ENCODE measurements at places on chromosomes 11 and 22. TPM values are rescaled to one million over a fixed set of nuclear protein-coding genes. Genes with fewer than 3 reads are reported as not detected.

DNA sequence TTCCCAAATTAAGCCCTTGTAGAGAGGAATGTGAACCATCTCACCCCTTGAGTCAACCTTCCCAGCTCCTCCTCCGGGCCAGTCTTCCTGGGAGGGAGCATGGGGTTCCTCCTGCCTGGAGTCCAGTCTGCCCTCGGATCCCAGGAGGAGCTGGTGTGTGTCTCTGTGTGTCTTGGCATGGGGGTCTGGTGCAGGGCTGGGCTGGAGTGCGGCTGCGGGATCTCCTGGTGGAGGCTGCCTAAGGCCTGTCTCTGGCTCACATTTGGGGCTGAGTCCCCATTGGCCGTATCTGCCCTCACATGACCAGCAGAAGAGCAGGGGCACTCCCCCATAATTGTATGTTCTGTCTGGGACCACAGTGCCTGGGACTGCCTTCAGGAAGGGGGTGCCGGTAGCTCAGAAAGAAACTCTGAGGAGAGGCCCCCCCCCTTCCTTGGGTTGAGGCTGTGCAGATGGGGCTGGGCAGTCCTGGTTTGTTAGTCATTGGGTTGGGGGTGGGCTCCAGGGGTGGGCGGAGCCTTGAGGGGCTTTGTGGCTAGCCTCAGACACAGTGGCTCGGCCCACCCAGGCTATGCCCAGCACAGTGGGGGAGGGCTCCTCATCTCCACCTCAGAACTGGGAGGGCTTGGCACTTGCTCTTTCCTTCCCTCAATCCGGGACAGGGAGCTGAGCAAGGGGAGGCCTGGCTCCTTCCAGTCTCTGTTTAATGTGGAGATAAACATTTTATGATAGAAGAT lies 2.9 kb downstream of the C1QTNF5 start:
- DNase-seq = peak; percentile 47

GRCh38 chr22:42365942-42366695 lies 66.1 kb downstream of the NFAM1 start:
- DNase-seq = no peak

DNA sequence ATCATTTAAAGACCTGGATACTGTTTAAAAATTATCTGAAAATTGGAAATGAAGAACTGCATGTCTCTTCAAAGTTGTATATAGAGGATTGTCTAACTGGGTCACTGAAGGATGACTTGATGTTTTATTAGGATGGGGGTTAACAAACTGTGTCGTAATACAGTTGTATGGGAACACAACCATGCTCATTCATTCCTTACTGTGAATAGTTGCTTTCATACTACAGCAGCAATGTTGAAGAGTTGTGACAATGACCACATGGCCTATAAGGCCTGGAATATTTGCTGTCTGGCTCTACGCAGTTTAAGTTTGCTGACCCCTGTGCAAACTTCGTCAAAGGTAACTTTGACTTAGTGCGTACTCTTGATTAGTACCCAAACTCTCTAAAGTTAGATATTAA lies 38.4 kb downstream of the FDX1 start:
- DNase-seq = no peak

GRCh38 chr22:43889860-43890253 lies 2.0 kb downstream of the PNPLA5 start:
- peak; percentile 29 for DNase-seq

- DNase-seq = no peak
Observed at GRCh38 chr11:14417186-14417585, 58.2 kb upstream of the RRAS2 start.

- no peak for DNase-seq
Observed at GRCh38 chr22:48568736-48569330, 1258.8 kb downstream of the BRD1 start.

GRCh38 chr11:5486421-5486820 lies 2.1 kb upstream of the OR52D1 start:
- no peak for DNase-seq

GRCh38 chr11:11284481-11284880 lies 68.6 kb downstream of the CSNK2A3 start:
- DNase-seq = no peak

DNA sequence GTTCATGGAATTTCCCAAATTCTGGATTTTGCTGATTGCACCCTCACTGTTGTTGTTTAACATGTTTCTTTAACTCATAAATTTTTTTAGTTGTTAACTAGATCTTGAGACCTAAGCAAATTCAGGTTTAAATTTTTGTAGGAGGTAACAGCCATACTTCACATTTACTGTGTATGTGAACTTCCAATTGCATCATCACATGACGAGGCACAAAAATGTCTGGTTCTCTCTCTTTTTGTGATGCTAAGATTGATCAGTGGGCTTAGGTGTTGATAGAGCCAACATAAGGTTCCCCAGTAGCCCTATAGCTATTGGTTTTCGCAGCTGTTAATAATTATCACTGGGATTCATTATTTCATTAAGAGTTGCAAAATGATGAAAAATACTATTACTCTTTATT lies 277.5 kb downstream of the TMEM135 start:
- DNase-seq = no peak

- DNase-seq = no peak
Observed at GRCh38 chr11:99987821-99988470, 699.1 kb upstream of the ARHGAP42 start.

- DNase-seq = no peak
Observed at GRCh38 chr11:42528911-42529310, 782.9 kb upstream of the API5 start.

GRCh38 chr11:66059966-66060680 lies 8.0 kb downstream of the SF3B2 start:
- DNase-seq = no peak

- no peak for DNase-seq
Observed at GRCh38 chr11:110525883-110526282, 96.1 kb downstream of the FDX1 start.

GRCh38 chr11:123046473-123047259 lies 15.3 kb downstream of the HSPA8 start:
- DNase-seq = no peak

DNA sequence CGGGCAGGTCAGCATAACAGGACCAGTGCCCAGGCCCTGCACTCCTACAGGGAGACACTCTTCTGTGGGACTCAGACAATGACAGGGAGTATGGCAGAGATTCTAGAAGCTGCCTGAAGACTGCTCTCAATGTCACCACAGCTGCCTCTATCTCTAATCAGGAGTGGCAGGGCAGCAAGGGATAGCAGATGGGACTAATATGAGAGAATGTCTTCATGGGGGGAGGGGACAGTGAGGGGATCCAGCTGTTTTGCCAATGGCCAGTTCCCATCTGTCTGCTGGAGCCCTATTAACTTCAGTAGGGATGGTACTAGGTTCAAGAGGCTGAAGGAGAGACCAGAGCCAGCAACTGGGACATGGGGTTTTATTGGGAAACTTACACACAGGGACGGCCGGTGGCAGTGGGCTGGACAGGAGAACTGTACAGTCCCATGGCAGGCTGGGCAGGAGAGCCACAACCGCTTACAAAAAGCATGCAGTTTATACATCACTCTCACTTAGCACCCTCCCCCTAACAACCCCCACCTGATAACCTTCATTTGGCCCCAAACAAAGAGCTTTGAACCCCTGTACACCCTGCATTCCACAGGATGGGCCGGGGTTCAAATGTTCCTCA lies 2.5 kb upstream of the CD82 start:
- no peak for DNase-seq

DNA sequence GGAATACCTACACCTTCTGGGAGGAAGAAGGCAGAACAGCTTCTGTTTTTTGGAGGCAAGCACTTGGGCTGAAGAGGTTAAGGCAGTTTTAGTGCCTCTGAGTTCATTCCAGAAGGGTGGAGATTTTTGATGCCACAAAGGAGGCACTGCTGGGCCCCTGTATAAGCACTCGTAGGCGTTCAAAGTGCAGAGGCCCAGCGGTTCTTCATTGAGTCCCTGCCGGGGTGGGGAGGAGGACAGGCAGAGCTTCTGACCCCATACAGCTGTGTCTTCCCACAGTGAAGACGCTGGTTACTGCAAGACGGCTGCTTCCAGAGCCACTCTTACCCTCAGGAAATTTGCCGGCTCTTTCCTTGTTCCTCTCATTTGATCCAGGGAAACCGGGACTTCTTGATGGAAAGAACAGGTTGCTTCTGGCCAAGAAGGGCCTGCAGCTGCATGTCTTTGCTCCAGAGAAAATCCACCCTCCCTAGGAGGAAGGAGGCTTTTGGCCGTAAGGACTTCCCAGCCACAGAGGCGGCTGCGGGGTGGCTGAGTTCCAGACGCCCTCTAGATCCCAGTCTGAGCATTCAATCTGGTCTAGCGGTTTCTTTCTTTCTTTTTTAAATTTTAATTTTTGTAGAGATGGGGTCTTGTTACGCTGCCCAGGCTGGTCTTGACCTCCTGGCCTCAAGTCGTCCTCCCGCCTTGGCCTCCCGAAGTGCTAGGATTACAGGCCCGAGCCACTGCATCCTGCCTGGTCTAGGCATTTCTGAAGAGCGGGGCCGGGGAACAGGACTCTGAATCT lies 9.4 kb downstream of the ADAMTS15 start:
- no peak for DNase-seq

- DNase-seq = no peak
Observed at GRCh38 chr11:115608976-115609375, 104.8 kb upstream of the CADM1 start.

DNA sequence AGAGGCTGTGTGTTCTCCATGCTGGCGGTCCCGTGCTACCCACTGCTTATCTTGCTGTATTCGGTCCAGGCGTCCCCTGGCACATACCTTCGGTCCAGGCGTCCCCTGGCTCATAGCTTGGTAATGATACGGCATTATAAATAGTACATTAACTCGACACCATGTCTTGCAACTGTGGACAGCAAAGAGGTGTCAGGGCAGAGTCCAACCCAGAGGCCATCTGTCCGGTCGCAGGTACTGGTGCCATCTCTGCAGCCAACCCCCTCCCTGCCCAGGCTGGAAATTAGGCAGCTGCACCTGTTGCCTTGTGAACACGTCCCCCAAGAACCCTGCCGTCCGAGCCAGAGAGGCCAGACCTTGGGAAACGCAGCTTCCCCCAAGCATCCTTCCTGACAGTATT lies 634.3 kb downstream of the BRD1 start:
- no peak for DNase-seq

- DNase-seq = no peak
Observed at GRCh38 chr11:26583550-26583949, 11.5 kb upstream of the MUC15 start.

DNA sequence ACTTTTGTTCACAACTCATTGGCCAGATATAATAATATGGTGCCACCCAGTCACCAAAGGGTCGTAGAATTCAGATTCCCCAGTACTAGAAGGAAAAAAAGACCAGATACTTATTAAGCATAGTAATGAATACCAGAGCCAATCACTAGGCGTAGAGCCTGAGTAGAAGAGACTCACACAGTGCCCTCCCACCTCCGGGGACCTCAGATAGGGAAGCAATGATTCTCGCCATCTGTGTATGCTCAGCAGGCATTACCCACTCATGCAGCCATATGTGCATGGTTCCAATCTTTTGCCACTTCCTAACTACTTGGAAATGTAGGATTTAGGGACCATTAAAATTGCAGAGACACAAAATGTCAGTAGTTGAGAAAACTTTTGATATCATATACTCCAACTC lies 85.3 kb downstream of the C11orf87 start:
- no peak for DNase-seq

GRCh38 chr11:117459123-117459978 lies 131.7 kb downstream of the CEP164 start:
- no peak for DNase-seq

DNA sequence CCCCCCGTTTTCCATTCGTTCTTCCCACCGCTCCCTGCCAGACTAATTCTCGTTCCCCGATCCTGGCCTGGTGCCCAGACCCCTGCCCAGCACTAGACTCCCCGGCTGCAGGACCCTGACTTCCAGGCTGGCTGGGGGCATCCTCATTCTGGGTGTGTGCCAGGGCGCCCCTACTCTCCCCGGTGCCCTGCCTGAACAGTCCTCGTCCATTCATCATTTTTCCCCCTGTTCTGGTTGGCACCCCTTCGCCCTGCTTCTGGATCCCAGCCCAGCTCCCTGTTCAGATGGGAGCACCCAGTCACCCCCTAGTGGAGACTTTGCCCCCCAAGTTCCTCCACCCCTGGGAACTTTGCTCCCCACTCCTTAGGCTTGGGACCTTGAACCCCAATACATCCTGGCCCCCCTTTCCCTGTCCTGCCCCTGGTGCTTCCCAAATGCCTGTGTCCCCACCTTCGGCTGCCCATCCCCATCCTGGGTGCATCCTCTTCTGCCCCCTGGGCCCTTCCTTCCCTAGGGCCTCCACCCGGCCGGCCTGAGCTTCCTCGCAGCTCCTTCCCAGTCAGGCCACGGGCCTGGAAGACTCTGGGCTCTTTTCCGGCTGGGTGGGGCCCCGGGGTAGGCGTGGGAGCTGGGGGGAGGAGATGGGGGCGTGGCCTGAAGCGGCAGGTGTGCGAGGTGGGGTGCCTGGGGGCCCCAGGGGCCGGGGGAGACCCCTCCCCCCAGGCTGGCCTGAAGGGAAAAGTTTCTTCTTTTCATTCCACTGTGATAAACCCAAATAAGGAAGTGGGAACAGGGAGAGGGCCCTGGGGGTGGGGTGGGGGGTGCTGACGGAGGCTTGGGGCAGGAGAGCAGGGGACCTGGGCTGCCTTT lies 908 bp downstream of the PLCB3 start:
- peak; percentile 50 for DNase-seq

GRCh38 chr22:25747245-25747944 lies 5.4 kb downstream of the MYO18B start:
- peak; percentile 98 for DNase-seq

- no peak for DNase-seq
Observed at GRCh38 chr11:65072631-65072966, 11.2 kb downstream of the CDCA5 start.

- peak; percentile 67 for DNase-seq
Observed at GRCh38 chr22:49827853-49828598, at the start of gene BRD1. Gene BRD1 (minus strand): TSS chr22:49827873. CDS start chr22:49824317, 3,556 bp downstream.

DNA sequence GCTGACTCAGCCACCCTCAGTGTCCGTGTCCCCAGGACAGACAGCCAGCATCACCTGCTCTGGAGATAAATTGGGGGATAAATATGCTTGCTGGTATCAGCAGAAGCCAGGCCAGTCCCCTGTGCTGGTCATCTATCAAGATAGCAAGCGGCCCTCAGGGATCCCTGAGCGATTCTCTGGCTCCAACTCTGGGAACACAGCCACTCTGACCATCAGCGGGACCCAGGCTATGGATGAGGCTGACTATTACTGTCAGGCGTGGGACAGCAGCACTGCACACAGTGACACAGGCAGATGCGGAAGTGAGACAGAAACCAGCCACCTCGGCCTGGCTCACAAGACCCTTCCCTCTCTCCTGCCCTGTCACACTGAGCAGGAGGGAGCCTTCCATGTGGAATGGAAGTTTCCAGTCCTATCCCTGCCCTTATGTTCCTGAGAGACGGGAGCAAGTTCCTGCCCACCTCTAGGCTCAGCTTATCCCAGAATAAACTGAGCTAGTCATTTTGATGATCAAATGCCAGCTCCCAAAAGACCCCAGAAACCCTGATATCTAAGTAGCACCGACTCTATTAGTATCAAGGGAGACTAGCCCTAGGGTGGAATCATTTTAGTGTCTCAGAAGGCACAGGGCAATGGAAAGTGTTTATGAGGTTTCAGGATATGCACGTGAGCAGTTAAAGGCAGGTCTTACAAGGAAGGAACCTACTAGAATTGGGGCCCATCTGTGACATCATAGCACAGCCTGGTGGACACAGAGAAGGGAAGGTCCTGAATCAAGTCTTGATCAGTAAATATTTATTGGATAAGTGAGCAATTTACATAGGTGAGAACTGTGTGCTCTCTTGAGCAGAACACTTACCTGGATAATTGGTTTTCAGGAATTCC lies 6.3 kb upstream of the IGLL5 start:
- no peak for DNase-seq

HIRA gene
- total RNA-seq = 11.1 TPM

CLDN25 gene
- not detected for total RNA-seq

CXCR5 gene
- total RNA-seq = not detected

DGCR6 gene
- total RNA-seq = 0.96 TPM

CARD18 gene
- total RNA-seq = not detected

C1QTNF5 gene
- total RNA-seq = 4.4 TPM

DSCAML1 gene
- not detected for total RNA-seq

Data from RPMI7951 (cell line).